A172 (cell line): ENCODE measurements at places on chromosomes 7 and 10. TPM values are rescaled to one million over a fixed set of nuclear protein-coding genes. Genes with fewer than 3 reads are reported as not detected.

DNA sequence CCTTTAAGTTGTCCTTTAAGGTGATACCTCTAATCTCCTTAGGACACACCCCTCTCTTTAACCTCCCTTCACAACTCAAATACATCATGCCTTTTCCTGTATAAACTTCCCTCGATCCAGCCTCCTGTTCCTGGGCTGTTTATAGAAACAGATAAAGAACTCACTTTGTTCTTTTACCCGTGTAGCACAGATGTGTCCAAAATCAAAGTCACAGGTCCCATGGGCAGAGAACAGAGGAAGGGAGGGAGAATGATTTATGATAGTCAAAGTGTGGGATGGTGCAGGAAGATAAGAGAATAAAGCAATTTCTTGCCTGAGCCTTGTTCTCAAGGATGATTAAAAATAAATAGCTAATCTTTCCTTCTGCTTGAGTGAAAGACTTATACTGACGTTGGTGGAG is 50.3 kb upstream of the CABCOCO1 start:
- peak; percentile 26 for DNase-seq

DNA sequence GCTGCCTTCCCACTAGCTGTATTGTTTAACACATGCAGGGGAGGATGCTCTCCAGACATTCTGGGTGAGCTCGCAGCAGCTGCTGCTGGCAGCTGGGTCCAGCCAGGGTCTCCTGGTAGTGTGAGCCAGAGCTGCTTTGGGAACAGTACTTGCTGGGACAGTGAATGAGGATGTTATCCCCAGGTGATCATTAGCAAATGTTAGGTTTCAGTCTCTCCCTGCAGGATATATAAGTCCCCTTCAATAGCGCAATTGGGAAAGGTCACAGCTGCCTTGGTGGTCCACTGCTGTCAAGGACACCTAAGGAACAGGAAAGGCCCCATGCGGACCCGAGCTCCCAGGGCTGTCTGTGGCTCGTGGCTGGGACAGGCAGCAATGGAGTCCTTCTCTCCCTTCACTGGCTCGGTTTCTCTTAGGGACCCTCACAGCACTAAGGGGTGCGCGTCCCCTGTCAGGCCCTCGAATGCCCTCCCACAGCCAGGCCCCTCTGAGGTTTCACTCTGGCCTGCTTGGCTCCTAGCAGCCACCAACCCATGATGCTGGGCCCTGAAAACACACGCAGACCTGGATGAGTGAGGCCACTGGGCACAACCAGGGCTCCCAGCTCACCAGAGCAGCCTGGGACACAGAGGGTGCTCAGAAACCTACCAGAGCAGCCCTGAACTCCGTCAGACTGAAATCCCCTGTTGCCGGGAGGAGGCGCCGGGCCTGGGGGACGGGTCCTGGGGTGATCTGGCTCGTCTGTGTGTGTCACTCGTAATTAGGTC is 173.0 kb upstream of the LANCL2 start:
- DNase-seq: no peak

GRCh38 chr7:68622500-68622899 is 975.8 kb upstream of the AUTS2 start:
- no peak for DNase-seq

Gene SEMA3C
- total RNA-seq: 268 and 305 TPM in 2 replicates

Gene ACTL6B
- total RNA-seq: not detected in 2 replicates

GRCh38 chr7:55132890-55133551 is 114.2 kb downstream of the EGFR start:
- peak; percentile 100 for DNase-seq

Gene MYOZ1
- total RNA-seq: 1.1 TPM in 1 of 2 replicates, not detected in the other

DNA sequence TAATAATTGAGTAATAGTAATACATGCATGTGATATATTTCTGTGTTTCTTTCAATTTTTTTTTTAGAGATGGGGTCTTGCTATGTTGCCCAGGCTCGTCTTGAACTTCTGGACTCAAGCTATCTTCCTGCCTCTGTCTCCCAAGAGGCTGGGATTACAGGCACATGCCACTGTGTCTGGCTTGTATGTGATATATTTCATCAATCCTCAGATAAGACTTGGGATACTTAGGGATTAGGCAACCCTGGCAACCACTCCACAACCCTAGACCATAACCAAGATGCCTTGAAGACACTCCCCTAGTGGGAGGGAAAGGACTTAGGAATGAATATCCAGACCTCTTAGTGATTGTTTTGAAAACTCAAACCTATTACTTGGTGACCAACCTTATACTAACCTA is 154.8 kb downstream of the CCDC3 start:
- no peak for DNase-seq

- DNase-seq: no peak
Observed at GRCh38 chr7:80869821-80870751, 48.8 kb downstream of the SEMA3C start.

Gene FAM241B
- total RNA-seq: 7.4 and 10.8 TPM in 2 replicates

Gene PGAM2
- not detected in 2 replicates for total RNA-seq

Gene CYP3A4
- total RNA-seq: not detected in 2 replicates

- DNase-seq: no peak
Observed at GRCh38 chr7:2326951-2327350, 12.7 kb upstream of the SNX8 start.

GRCh38 chr10:1600861-1601260 is 136.5 kb downstream of the ADARB2 start:
- DNase-seq: no peak

DNA sequence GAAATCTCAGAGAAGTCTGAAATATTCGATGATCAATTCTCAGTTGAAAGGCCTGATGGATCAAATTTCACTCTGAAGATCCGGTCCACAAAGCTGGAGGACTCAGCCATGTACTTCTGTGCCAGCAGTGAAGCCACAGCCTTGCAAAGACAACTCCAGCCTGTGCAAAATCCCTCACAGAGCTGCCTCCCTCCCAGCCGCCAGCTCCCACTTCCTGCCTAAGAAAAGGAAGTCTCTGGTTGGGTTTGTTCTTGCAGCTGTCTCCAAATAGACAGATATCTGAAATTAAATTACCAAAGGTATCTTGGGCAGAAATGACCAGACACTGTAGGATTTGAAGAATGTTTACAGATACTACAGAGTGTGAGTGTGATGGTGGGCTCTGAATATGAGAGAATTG is 43.4 kb upstream of the PRSS58 start:
- no peak for DNase-seq

Gene FKBP6
- not detected in 2 replicates for total RNA-seq

Gene LIPJ
- 0.10 TPM in 1 of 2 replicates, not detected in the other for total RNA-seq

Gene NME8
- not detected in 2 replicates for total RNA-seq

DNA sequence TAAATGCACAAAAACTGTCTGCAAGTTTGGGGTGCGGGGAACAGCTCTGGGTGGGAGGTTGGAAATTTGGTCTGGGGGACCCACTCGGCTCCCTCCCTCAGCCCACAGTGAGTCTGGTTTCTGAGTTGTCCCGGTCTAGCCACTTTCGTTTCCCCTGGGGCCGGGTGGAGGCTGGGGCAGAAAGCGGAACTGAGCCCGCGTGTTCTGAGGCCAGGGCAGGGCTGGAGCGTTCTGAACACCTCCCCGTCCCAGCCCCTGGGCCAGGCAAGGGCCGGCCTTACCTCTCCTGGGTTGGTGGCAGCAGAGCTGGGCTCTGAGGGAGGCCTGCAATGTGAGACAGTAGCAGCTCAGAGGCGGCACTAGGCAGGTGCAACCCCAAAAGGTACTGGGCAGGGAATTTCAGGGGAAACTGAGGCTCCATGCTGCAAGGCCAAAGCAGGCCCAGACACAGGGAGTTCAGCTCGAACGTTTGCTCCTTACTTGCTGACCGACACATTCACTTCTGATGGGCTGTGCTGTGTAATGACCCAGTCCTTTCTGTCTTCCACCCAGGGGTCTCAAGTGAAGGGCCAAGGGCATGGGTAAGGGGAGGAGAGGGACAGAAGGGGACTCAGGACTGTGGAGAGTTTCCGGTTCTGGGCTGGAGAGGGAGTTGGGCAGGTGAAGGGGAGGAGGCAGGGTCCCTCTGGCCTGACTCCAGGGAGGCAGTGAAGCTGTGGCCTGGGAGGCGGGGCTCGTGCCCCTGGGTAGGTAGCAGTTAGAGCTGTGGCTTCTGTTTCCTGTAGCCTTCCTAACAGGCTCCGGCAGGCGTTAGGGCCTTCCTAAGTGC is 3.0 kb downstream of the IRF5 start:
- DNase-seq: no peak

- DNase-seq: no peak
Observed at GRCh38 chr7:100021297-100021696, 5.9 kb downstream of the ZKSCAN1 start.
